Activated B cell treated with CpG ODN at 0.5 μM for 24 hours (primary cell): ENCODE measurements at places on chromosomes 1 and 21. TPM values are rescaled to one million over a fixed set of nuclear protein-coding genes. Genes with fewer than 3 reads are reported as not detected.

GRCh38 chr1:54972436-54972835 is 8.0 kb upstream of the TMEM61 start:
- no peak for DNase-seq

DNA sequence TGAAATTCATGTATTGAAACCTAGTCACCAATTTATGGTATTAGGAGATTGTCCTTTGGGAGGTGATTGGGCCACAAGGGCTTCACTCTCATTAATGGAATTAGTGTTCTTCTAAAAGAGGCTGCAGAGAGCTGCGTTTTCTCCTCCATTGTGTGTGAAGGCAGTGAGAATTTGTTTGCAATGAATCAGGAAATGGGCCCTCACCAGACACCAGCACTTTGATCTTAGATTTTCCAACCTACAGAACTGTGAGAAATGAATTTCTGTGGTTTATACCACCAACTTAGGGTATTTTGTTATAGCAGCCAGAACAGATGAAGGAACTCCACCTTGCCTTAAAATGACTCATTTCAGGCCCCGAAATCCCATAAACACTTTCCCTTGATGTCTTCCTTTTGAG is 544.2 kb downstream of the RWDD3 start:
- DNase-seq = no peak

GRCh38 chr1:40140211-40140973 is 20.8 kb upstream of the RLF start:
- DNase-seq = no peak

GRCh38 chr1:44261171-44261817 is 48.0 kb downstream of the DMAP1 start:
- no peak for DNase-seq

DNA sequence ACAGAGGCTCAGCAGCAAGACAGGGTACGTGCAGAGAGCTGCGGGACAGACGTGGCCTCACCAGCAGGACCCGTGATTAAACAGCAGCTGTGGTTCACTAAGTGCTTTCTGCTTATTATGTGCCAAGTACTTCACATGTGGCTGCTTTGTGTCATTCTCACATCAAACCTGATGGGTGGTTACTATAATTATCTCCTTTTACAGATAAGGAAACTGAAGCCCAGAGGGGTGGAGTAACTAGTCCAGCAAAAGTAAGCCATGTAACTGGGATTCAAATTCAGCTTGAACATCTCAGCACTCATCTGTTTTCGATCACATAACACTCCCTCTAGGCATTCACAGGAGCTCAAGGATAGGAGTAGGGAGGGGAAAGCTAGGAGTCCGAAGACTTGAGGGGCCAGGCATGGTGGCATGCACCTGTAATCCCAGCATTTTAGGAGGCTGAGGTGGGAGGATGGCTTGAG is 50.8 kb upstream of the CLIC4 start:
- no peak for DNase-seq

GRCh38 chr21:33063907-33064622 is 5.9 kb upstream of the OLIG1 start:
- DNase-seq = no peak

DNA sequence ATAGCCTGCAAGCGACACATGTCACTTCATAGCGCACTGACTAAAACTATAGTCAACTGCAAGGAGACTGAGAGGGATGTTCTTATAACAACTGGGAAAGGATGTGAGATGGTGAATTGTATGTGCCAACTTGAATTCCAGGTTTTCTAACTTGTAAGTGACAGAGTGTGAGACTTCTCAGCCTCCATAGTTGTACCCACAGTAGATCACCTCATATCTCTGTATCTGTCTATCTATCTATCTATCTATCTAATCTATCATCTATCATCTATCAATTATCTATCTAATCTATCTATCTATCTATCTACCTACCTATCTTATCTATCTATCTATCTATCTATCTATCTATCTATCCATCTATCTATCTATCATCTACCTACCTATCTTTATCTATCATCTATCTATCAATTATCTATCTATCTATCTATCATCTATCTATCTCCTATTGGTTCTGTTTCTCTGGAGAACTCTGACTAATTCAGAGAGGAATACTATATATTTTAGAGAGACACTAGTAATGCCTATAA is 162.3 kb downstream of the CTH start:
- no peak for DNase-seq

The GUCA2A gene
- total RNA-seq = not detected in 2 replicates

The KCNN3 gene
- 0.44 and 1.1 TPM in 2 replicates for total RNA-seq

DNA sequence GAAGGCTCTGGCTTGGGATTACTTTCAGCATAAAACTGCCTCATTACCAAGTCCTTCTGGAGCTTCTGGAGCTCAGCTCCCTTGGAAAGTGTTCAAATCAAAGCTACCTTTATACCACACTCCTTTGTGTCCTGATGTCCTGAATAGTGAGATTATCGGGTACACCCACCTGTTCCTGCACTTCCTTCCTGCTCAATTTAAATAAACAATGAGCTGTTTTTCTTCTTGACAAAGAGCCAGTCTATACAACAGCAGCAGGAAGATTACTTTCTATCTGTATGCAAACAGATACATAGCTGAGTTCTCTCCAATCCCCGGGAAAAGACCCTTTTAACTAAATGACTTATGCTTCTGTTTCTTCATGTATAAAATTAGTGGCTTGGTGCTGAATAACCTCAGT is 258.0 kb upstream of the FMN2 start:
- DNase-seq = no peak
